NCI-H2227 treated with DMSO at 0.1 percent for 48 hours (cell line): ENCODE measurements at places on chromosomes 16 and 17.

GRCh38 chr16:24430954-24431760 lies 108.2 kb upstream of the RBBP6 start:
- no peak for DNase-seq

DNA sequence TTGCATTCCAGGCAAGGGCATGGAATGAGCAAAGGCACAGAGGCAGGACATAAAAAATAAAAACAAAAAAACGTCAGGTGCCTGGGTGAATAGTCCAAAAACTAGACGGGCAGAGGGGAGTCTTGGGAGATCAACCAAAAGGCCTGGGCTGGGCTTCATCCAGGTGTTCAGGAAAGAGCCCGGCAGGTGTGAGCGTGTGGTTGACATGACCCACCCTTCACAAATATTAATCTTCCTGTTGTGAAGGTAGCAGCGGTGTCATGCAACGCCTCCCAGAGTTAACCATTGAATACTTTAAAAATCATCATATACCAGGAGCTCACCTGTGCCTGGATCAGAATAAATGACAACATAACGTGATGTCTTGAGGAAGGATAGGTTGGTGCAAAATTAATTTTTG lies 90.6 kb downstream of the USP22 start:
- no peak for DNase-seq

GRCh38 chr16:84209989-84210388 lies 19.0 kb downstream of the ADAD2 start:
- DNase-seq: no peak

DNA sequence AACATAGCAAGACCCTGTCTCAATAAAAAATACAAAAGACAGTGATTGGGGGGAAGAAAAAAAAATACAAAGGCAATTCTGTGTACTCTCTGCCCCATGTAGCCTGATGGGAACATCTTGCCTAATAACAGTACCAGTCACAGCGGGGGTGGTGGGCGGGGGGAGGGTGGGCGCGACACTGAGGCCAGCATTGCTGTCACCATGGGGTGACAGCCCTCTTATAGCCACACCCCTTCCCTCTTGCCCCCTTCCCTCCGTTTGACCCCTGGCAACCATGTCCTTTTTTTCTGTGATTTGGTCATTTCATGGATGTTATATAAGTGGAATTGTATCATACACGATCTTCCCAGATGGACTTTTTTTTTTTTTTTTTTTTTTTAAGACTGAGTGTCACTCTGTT lies 80.9 kb downstream of the DNAH17 start:
- DNase-seq: no peak

DNA sequence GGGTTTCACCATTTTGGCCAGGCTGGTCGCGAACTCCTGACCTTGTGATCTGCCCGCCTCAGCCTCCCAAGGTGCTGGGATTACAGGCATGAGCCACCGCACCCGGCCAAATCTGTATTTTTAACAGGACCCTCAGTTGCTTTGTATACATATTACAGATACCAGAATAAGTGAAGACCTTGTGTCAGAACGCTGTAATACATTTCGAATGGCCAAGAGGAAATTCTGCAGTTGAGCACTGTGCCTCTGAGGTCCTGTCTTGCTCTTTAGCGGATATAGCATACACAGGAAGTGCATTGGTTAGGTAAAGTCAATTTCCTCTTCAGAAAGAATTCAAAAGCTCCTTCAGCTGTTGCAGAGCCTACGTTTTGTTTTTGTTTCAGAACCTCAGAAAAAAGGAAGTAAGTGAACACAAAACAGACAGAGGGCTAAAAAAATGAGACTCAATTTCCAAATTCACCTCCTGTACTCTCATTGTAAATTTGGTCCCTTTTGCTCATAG lies 15.7 kb downstream of the CRLF3 start:
- no peak for DNase-seq

GRCh38 chr17:48127371-48128051 lies 19.9 kb downstream of the SNX11 start:
- DNase-seq: no peak
